ENCODE measurements at places on chromosomes 6 and 20. TPM values are rescaled to one million over a fixed set of nuclear protein-coding genes. Genes with fewer than 3 reads are reported as not detected.

DNA sequence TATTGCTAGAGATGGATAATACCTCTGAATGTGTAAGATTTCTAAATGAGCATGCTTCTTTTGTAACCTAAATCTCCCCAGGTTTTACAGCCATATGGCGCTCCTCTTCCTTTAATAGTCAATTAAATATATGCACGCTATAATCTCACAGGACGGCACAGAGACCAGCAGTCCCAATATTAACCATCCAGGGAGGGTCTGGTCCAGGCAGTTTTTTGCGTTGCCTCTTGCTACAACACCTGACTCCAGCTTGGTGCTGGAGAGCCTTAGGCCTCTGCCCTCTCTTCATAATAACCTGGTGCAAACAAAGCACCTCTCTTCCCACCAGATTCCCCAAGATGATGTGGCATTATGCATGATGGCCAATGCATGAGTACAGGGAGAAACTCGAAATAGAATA is 183.4 kb downstream of the LY86 start:
- DNase-seq: no peak

DNA sequence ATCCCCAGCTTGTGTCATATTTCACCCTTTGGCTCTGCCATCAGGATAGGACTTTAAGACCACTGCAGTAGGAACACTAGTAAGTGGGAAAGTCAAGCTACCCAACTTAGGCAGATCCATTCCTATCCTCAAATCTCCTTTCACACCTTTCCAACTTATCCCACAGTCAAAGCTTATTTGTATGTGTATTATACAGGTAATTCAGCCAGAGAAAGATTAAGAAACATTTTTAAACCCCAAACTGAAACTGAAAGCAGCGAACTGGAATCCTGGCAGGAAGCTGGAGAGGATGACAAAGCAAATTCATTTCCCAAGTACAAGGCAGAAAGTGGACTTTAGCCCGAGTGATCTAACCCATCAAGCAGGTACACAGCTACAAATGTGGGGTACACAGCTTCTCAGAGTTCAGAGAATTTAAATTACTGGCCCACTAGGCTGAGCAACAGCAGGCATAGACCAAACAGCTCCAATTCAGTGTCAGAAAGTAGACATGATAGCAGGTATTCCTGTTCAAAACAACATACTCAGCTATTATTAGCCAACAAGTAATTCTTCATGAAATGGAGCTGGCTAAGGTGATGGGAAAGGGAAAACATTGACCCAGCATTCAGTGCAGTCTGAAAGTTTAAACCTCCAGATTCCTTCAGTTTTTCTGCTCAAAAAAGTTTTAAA is 39.1 kb downstream of the ILRUN start:
- peak; percentile 89 for DNase-seq

TRPC4AP gene
- 25.7 TPM for total RNA-seq

DNA sequence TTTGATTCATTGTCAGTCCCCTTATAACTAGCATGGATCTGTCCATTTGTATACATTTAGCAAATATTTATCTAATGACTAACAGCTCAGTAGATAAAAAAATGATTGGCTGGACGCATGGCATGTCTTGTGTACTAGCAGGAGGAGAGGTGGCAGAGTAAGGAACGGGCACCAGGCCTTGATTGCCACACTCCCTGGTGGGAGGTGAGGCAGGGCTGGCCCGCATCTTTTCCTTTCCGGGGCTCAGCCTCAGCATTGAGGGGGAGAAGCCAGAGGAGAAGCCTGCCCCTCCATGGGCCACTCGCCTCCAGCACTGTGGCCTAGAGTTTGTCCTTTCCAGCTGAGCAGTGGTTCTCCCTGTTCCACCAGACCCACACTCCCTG is 84.9 kb upstream of the TMEM181 start:
- peak; percentile 37 for DNase-seq
